ENCODE measurements at places on chromosomes 5 and 9. TPM values are rescaled to one million over a fixed set of nuclear protein-coding genes. Genes with fewer than 3 reads are reported as not detected.

ADAMTS6 gene
- total RNA-seq: 0.56 TPM

- H3K36me3 ChIP-seq: no peaks in the 10 kb centered on the region
- H3K27ac ChIP-seq: no peak overlapping the region
- H3K27me3 ChIP-seq: no peaks in the 10 kb centered on the region
- peaks cover 6% of the 10 kb centered on the region for H3K4me1 ChIP-seq
- no peak for DNase-seq
Observed at GRCh38 chr5:32828492-32828891, 117.4 kb downstream of the NPR3 start.

GRCh38 chr9:119175581-119175980 is 193.7 kb downstream of the BRINP1 start:
- no peak for DNase-seq
- no peaks in the 10 kb centered on the region for H3K36me3 ChIP-seq
- no peaks in the 10 kb centered on the region for H3K4me1 ChIP-seq
- no peak overlapping the region for H3K27ac ChIP-seq

- no peaks in the 10 kb centered on the region for H3K4me1 ChIP-seq
- peak; percentile 79 for DNase-seq
Observed at GRCh38 chr5:134140530-134141201, 26.2 kb downstream of the TCF7 start.

DNA sequence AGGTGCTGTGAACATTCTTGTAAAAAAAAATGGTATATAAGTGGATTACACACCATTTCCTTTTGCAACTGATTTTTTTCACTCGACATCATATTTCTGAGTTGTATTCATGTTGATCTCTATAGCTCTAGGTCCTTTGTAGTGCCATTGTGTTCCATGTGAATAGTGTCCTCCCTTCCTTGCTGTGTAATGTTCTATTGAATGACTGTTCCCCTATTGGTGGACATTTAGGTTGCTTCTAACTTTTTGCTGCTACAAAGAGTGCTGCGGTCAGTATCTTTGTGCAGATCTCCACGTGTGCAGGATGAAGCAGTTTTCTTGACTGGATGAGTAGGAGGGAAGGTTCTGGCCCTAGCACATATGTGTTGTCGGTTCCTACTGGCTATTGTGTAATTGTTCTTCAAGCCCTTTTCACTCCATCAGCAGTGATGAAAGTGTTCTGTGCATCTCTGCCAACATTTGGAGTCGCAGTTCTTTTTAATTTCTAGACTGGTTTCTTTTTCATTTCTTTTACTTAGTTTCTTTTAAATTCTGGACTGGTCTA is 20.2 kb downstream of the DAB2IP start:
- H3K4me3 ChIP-seq: no peak overlapping the region
- DNase-seq: no peak
- no peaks in the 10 kb centered on the region for H3K4me1 ChIP-seq
- H3K27ac ChIP-seq: no peak overlapping the region
- H3K27me3 ChIP-seq: no peaks in the 10 kb centered on the region

DNA sequence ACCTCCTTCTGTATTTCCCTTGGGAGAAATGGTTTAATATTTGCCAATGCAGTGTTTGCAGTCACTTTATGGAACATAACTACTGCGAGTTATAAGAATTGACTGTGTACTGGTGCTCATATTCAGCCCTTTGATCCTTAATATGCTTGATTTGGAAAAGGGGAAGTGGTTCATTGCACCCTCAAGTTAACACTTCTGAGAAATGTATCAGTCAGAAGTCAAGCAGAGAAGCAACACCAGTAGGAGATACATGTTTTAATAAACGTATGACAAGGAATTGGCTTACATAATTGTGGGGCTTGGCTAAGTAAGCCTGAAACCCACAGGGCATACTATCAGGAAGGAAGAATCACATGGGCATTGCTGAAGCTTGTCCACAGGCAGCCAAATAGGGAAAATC is 131.0 kb upstream of the SPRY4 start:
- H3K36me3 ChIP-seq: no peaks in the 10 kb centered on the region
- no peak overlapping the region for H3K27ac ChIP-seq
- H3K27me3 ChIP-seq: no peaks in the 10 kb centered on the region
- no peak overlapping the region for H3K4me3 ChIP-seq
- DNase-seq: no peak
